CD4-positive, alpha-beta T cell treated with Interleukin-4 for 4 hours (primary cell): ENCODE measurements at places on chromosomes 1 and 21.

GRCh38 chr1:200708769-200709168, 29.9 kb upstream of the CAMSAP2 start:
- DNase-seq: no peak

GRCh38 chr1:3608154-3608553, 3.2 kb downstream of the MEGF6 start:
- no peak for DNase-seq

GRCh38 chr1:12617901-12618660, at the start of gene DHRS3:
Gene DHRS3 (minus strand): TSS chr1:12618210. CDS start chr1:12617348, 862 bp downstream.
- peak; percentile 51 for DNase-seq

GRCh38 chr21:34871026-34871908, 177.8 kb downstream of the RUNX1 start:
- no peak for DNase-seq

GRCh38 chr1:174315239-174315638, 132.5 kb upstream of the GPR52 start:
- DNase-seq: no peak

DNA sequence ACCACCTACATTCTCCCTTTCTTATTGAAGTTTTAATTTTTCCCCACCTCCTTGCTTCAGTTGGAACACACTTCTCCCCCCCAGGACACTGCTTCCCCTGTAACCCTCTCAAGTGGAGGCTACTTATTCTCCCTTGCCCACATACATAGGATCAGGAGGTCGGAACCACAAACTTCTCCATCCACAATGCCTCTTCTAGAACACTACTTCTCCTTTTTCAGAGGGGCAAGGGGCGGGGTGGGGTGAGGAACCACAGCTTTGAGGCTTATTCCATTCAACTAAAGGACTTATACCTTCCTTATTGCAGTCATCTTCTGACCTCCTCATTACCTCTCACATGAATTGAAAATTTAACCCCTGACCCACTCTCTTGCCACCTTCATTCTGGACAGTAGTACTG, 81.3 kb downstream of the NEK7 start:
- DNase-seq: no peak

GRCh38 chr1:211521102-211521815, 29.3 kb upstream of the RD3 start:
- no peak for DNase-seq

GRCh38 chr1:75520862-75521475, 89.9 kb downstream of the SLC44A5 start:
- no peak for DNase-seq

DNA sequence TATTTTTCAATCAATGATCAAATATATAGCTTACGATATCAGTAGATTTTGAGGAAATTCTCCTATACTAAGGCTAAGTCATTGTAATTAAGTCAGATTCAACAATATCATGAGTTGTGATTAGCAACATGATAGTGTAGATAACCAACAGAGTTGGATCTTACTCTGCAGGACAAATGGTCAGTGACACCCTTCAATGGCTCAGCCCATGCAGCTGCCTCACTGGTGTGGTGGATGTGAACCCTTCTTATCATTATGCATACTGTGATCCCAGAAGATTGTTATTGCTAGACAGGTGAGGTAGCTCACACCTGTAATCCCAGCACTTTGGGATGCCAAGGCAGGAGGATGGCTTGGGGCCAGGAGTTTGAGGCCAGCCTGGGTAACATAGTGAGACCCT, 5.6 kb downstream of the SLC16A1 start:
- no peak for DNase-seq

DNA sequence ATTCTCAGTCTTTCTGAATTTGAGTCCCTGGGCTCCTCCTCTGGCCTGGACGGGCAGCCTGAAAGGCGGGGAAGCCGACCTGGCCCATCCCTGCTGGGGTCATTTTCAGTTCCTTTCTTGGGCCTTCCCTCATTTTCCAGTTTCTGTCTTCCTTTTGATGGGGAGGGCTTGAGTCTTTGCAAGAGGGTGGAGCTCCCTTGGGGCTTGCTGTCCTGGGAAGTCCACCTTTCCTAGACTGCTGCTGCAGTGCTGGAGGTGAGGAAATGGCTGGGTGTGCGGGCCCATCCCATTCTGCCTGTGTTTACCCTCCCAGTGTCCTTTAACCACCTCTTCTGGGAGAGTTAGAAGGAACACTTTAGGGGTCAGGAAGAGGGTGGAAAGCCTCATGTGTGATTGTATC, 40.4 kb upstream of the SYNC start:
- no peak for DNase-seq

- DNase-seq: no peak
These were observed 7.5 kb upstream of the YBX1 start for GRCh38 chr1:42674682-42675081.

DNA sequence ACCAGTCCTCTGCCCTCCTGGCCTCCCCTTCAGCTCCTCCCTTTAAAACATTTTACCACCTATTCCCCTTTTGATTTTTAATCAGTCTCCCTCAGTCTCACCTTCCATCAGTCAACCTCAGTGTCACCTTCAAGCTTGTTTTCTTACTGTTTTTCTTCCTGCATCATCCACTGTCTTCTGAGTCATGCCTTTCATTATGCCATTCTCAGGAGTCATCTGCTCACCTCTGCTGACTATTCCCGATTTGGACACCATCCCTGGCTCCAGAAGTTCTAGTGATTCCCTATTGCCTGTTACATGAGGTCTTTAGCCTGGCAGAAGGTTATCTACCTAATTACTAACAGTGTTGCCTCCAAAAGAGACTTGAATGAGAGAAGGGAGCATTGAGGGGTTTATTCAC, 23.9 kb downstream of the NFASC start:
- no peak for DNase-seq

DNA sequence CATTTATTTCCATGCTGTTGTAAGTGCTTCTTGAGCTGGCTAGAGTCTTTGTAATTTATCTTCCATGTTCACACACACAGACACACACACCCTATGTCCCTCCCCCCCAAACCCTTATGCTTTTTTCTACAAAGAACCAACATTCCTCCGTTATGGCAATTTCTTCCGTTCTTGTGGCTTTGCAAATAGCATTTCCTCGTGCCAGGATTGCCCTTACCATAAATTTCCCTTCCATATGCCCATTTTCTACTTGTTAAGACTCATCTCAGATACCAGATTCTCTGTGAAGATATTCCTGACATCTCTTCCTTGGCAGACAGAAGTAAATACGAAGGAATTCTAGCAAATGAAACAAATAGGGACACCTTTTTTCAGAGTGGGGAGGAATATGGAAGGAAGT, 26.0 kb downstream of the RALGPS2 start:
- no peak for DNase-seq

- DNase-seq: no peak
These were observed 27.8 kb downstream of the PLEKHA6 start for GRCh38 chr1:204331847-204332487.

DNA sequence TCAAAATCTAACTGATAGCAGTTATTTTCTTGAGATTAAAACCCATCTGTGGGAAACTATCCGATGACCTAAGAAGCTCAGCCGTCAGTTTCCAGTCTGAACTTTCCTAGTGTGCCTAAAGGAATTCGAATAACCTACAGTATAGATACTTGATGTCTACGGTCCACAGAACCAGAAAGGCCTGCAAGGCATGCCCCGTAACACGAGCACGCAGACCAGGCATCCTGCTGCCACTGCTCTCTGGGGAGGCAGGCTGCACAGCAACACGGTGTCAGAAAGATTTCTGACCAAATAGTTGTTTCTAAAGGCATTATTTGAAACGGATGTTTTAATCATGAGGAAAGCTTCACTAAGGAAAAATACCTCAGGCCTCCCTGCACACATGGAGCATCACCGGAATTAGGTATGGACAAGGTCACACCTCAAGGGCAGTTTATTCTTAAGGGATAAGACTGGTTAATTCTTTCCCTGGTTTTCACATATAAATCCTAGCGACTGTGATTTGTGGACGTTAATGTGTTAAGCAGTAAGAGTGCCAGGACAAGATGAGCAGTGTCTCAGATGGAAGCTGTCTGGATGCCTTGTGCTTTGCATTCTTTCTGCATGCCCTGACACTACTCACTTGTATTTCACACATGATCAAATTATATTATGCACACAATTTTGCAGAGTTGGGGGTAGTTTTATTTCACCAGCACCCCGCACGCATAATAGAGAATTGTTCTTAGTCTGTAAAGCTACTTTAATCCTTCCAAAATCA, 49.0 kb upstream of the NADK start:
- no peak for DNase-seq

- no peak for DNase-seq
These were observed 10.1 kb downstream of the FAM78B start for GRCh38 chr1:166156674-166157073.

DNA sequence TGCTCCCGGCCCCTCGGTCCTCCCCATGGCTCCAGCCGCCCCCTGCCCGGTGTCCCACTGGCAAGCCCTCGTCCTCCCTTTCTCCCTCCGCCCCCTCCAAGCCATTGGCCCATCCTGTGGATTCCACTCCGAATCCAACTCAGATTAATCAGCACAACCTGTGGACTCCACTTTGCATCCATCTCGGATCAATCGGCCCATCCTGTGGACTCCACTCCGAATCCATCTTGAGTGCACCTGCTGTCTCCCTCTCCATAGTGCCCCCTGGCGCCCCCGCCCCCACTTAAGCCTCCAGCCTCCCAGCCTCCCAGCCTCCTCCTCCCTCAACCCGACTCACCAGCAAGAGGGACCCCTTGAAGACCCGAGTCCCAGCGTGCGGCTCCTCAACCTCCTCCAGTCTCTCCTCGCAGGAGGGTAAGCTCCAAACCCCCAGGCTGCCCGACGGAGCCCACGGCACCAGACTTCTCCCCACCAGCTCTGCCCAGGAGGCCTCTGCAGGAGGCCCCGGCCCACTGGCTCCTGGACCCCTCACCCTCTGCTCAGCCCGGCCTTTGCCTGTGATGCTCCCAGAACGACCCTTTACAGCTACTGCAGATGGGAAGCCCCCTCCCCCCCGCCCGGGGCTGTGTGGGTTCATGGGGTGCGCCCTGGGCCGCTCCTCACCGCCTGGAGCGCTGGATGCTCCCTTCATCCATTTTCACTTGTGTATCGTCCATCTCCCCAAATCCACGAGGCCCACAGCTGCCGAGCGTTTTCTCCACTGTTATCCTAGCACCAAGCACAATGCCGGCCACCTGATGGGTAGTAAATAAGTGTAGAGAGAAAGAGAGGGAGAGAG, 40.6 kb upstream of the TSPEAR start:
- DNase-seq: no peak

- no peak for DNase-seq
These were observed 215.8 kb downstream of the SIPA1L2 start for GRCh38 chr1:232414100-232414499.

DNA sequence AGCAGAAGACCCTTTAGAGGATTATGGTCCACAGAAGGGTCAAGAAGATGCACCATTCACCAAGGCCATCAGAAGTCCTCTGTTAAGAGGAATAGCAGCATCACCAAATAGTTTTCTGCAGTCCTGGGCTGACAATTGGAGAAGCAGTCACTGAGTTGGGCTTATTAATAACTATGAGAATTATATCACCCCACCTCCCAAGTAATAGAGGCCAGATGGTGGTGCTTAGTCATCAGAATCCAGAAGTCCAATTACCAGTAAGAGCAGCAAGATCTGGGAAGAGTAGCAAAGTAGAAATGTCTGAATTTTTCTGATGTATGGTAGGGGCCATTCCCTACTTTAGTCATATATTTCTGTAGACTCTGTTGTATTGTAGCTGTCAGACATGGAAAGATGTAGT, 6.1 kb upstream of the PSMA5 start:
- no peak for DNase-seq

GRCh38 chr1:37290718-37291117, 183.7 kb upstream of the ZC3H12A start:
- DNase-seq: no peak

DNA sequence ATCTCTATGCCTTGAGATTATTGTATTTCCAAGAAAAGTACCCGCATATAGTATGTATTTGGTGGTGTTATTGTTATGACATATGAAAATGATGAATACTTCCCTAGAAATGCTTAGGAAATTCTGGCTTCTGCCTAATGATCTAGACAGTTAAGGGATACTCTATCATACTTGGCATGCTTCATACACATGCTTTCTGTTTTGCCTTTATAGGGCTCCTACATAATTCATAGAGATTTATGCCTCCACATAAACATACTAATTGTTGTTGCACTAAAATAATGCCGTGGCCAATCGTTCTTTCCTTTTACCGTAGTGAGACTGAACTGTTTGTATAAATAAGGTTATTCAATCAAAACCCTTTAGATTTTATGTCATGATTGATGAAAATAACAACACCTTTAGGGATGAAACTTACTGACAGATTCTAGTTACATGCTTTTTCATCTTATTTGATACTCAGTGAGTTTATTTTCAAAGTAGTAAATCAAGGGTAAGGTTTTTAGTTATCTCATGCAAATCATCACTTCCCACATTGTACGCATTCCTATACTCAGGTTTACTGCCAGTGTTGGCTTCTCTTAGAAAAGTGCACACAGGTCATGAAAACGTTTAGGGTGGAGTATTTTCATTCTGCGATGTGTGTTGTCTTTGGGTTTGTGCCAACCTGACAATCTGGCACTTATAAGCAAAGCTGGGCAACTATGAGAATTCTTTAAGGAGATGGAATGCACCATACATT, 40.5 kb upstream of the SCYL3 start:
- no peak for DNase-seq

- no peak for DNase-seq
These were observed 283.0 kb downstream of the LRRIQ3 start for GRCh38 chr1:73914951-73915350.

DNA sequence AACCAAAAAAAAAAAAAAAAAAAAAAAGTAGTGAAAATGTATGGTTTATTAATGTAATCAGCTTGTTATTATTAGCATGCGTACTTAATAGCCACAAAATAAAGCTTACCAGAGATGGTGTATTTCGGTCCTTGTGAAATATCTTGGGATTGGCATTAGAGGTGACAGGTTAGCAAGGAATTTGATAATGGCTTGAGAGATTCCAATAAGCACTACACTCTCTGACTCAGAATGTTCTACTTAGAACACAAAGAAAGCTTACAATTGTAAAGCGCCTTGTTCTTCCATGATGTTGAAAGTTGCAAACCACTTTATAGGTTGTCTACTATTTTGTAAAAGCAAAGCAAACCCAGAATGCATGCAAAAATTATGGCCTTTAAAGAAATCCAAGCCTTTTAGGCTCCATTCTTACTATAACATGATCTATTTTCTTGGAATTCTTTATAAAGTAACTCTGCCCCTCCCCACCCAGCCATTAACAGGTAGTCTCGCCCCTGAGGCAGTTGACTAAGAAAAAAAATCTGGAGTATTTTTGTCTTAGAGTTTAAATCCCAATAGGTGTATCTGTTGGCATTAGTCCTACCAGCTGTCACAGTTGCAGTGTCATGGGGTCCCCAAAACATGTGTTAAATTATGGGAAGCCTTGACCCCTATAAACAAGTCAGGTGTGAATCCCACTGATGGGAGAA, 129.2 kb downstream of the DHRS3 start:
- no peak for DNase-seq

DNA sequence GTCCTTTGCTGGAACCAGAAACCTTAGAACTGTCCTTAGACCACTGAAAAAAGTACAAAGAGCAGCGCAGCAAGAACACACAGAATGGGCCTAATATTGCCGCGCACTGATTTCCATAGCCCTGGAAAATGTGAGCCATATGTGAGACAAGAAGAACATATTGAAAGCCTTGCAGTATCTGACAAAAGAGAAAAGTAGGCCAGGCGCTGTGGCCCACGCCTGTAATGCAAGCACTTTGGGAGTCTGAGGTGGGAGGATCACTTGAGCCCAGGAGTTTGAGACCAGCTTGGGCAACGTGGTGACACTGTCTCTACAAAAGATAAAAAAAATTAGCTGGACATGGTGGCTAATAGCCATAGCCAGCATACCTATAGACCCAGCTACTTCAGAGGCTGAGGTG, 300.7 kb downstream of the RYR2 start:
- DNase-seq: no peak
